ENCODE measurements at places on chromosomes 4 and X.

- DNase-seq: no peak
These were observed 63.6 kb downstream of the DCX start for GRCh38 chrX:111348429-111348828.

GRCh38 chrX:16628946-16629595 lies 20.9 kb upstream of the S100G start:
- DNase-seq: no peak

GRCh38 chrX:25810202-25810601 lies 327.9 kb upstream of the MAGEB18 start:
- DNase-seq: no peak

GRCh38 chr4:169774466-169775445 lies 17.0 kb upstream of the HPF1 start:
- no peak for DNase-seq

DNA sequence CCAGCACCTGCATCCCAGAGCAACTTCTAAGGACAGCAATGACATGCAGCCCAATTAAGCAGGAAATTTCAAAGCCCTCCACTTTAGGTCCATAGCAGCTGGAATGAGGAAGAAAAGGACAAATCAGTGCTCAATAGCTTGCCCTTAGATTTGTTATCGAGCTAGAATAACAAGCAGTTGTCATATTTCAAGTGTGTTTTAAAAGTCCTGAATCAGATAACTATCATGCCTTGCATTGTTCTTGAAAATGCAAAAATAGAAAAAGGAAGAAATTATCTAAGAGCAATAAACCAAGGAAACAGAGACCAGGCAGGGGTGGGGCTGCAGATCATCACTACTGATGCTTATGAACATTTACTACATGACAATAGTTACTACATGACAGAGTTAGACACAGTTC lies 43.9 kb upstream of the KLF3 start:
- no peak for DNase-seq

- no peak for DNase-seq
These were observed 36.3 kb upstream of the REST start for GRCh38 chr4:56871371-56871866.

DNA sequence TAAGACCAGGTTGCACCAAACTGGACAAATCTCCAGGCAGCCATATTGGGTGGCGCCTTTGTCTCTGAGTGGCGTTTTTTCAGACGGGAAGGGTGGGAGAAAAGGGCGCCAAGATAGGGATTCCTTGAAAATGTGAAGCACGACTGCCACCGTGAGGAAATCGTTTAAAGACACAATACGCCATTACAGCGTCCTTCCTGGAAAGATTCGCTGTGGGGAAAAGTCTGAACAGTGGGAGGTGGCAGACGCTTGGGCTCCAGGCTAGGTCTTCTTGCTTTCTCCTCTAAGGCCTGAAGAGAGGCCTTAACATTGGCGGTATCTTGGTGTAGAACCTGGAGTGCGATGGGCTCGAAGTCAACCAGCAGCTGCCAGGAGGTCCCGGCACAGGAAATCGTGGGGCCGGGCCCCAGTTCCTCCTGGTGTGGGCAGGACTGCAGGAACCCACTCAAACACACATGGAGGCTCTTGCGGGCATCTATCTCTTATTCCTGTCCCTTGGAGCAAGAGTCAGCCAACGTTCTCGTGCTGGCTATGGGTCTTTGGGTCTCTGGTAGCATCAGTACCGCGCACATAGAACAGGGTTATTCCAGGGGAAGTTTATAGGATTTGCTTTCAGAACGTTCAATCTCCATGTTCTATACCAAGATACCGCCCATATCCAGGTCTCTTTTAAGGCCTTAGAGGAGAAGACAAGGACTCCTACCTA lies 208.8 kb downstream of the OR13H1 start:
- DNase-seq: no peak

DNA sequence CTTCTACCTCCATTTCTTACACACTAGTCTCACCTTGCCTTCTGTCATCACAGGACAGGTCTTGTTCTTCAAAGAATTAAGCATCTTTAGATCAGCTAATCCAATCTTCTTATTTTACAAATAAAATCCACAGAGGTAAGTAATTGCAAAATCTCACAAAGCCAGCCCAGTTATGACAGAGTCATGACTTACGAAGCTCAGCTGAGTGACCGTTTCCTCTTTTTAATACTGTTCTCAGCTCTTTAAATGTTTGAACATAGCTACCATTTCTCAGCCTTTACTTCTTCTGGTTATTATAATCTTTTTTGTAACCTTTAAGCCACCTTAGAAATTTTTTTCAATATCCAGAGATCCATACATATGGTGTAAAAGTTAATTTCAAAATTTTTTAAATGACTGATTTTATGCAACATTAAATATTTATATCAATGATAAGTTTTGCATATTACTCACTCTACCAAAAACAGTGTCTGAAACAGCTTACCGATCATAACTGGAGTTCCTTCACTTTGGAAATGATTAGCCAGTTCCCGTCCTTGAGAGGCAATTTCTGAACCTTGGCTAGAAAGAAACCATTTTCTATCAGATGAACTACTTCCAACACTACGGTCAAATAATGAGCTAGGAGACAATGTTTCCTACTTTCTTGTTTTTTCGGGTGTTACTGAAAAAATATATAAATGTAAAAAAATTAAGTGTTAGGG lies 8.8 kb downstream of the ANKRD37 start:
- DNase-seq: no peak

DNA sequence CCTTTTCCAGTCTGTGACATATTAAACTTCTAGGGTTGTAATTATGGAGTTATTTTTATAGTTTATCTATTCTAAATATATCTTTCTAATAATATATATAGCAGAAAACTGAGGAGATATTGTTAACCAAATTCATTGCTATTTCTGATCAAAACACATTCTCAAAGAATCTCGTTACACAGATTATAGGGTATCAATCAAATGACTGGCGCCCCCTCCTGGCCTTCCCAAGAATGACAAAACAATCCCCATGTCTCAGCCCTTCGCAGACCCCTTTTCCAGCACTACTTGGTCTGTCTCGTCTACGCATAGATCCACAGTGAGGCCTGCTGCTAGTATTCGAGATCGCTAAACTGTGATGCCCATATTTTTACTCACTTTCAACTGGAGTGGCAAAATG lies 209.3 kb downstream of the GPC3 start:
- DNase-seq: no peak

DNA sequence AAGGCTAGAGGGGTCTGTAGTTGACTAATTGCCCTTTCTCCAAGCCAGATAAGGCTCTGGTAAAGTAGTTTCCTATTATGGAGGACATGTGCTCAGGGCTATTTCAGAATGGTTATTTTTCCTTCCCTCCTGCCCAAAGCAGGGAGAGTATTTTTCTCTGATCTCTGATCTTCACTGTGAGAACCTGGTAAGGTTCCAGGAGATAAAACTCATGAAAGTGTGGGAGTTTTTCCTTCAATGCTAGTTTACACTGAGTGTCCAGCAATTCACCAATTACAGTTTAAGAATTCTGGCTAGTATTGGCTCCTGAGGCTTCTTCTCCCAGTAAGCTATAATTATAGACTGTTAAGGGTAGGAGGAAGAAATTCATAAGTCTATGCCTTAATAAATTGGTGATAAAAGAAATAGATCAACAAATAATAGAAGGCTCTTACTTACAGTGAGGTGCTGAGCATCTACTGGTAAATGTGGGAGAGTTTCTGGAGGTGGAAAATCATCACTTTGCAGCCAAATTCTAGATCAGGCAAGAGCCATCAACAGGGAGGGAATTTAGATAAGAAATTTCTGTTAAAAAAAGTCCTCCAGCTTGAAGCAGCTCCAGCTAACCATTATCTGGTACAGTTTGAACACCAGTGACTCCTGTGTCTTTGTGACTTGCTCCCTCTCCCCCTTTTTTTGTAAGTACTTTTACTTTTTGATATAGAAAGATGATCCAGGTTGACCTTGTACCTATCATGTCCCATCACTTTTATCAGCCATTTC lies 30.9 kb downstream of the CASP6 start:
- DNase-seq: no peak

- no peak for DNase-seq
These were observed 153.5 kb upstream of the FAM241A start for GRCh38 chr4:111991797-111992196.

GRCh38 chr4:55303760-55304165 lies 42.3 kb upstream of the SRD5A3 start:
- no peak for DNase-seq

- no peak for DNase-seq
These were observed 103.3 kb downstream of the TMEM144 start for GRCh38 chr4:158313566-158313965.

- no peak for DNase-seq
These were observed 11.7 kb upstream of the STATH start for GRCh38 chr4:69984030-69984443.

- no peak for DNase-seq
These were observed 62.6 kb upstream of the C4orf54 start for GRCh38 chr4:99720206-99720605.
